ENCODE measurements at places on chromosomes 16 and 17.
A peak's percentile ranks its signal among the peaks of the same experiment; 100 is the strongest.

DNA sequence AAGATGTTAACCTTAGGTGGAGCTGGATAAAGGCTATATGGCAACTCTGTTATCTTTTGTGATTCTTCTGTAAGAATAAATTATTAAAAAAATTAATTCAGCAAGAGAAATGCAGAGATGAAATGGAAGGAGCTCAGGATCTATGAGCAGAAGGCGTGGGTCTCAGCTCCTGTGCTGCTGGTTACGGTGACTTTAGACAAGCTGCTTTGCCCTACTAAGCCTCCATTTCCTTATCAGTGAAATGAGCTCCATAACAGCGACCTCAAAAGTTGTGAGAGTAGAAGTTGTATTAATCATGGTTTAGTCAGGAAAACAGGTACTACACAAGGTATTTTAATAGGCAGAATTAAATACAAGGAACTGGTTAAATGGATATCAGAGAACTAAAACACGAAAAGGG lies 48.2 kb upstream of the FOXJ1 start:
- DNase-seq, result no peak

DNA sequence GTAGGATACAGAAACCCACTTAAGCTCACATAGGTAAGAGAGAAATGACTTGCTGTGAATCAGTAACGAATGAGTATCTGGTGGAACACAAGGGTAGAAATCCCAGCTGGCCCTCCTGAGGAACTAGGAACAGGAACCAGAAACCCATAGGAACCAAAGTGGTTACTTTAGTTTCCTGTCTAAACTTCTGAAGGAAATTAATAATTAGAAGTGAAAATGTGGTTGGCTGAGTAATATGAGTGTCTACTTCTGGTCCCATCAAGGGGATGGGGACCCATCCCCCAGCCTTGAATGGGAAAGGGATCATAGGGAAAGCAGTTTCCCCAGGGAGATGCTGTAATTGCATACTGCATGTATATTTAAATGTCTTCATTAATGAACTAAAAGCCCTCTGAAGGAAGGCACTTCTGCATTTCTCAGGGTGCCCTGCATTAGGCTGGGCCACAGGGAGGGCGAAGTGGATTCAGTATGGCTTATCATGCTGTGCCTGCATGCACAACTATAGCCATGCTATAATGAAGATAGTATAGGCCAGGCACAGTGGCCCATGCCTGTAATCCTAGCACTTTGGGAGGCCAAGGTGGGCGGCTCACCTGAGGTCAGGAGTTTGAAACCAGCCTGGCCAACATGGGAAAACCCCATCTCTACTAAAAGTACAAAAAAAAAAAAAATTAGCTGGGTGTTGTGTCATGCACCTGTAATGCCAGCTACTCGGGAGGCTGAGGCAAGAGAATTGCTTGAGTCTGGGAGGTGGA lies 45.6 kb downstream of the CYB5B start:
- DNase-seq, result no peak

DNA sequence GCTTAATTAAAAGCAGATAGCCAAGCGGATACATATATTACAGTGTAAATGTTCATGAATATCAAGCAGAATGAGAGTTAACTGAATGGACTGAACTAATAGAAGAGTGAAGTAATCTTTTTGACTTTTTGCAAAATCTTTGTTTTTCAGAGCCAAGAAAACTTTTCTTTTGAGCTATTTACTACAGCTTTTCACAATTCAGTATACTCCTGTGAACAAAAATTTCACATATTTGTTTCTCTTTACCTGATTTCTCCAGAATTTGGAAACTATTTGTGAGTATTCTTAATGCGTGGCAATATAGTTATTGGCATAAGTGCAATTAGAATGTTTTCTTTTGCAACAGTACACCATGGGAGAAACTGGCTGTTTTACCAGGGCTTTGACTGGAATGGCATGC lies 9.1 kb upstream of the DUXB start:
- peak; percentile 3 for DNase-seq

GRCh38 chr17:16048811-16049449 lies 49.3 kb downstream of the TTC19 start:
- no peak for DNase-seq

DNA sequence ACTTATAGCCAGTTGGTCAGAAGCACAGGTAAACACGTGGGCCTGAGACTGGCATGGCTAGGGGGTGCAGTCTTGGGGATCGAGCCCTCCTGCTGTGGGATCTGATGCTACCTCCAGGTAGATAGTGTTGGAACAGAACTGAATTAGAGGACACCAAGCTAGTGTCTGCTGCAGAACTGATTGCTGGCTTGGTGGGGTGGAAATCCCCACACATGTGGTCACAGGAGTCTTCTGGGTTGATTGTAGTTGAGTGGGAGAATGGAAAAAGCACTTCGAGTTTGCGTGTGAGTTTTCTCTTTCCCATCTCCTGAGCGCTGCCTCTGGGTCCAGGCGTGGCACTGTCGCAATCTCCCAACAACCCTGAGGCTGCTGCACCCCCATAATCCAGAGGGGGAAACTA lies 8.0 kb upstream of the SPATA32 start:
- no peak for DNase-seq

- DNase-seq, result no peak
Observed at GRCh38 chr16:87662254-87663204, 60.2 kb downstream of the JPH3 start.

- no peak for DNase-seq
Observed at GRCh38 chr17:83110735-83111134, 31.3 kb downstream of the METRNL start.

DNA sequence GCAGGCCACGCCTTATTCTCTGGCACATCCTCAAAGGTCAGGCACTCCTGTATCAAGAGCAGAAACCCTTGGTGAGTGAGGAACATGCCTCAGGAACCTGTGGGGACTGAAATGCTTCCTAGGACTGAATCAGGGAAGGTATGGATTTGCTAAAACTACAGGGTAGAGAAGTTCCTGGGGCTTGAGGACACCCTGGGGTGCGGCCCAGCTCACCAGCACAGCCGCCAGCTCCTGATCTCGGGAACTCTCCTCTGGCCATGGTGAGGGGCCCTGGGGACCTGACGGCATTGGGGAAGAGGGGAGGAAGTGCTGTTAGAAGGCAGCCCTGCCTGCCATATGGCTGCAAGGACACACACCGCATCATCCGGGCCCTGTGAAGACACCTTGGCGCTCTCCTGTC lies 7.5 kb downstream of the ZSCAN10 start:
- no peak for DNase-seq

GRCh38 chr17:76538281-76538931 lies 897 bp upstream of the CYGB start:
- no peak for DNase-seq

- peak; percentile 53 for DNase-seq
Observed at GRCh38 chr17:42678951-42679491, 2.2 kb upstream of the PLEKHH3 start.

DNA sequence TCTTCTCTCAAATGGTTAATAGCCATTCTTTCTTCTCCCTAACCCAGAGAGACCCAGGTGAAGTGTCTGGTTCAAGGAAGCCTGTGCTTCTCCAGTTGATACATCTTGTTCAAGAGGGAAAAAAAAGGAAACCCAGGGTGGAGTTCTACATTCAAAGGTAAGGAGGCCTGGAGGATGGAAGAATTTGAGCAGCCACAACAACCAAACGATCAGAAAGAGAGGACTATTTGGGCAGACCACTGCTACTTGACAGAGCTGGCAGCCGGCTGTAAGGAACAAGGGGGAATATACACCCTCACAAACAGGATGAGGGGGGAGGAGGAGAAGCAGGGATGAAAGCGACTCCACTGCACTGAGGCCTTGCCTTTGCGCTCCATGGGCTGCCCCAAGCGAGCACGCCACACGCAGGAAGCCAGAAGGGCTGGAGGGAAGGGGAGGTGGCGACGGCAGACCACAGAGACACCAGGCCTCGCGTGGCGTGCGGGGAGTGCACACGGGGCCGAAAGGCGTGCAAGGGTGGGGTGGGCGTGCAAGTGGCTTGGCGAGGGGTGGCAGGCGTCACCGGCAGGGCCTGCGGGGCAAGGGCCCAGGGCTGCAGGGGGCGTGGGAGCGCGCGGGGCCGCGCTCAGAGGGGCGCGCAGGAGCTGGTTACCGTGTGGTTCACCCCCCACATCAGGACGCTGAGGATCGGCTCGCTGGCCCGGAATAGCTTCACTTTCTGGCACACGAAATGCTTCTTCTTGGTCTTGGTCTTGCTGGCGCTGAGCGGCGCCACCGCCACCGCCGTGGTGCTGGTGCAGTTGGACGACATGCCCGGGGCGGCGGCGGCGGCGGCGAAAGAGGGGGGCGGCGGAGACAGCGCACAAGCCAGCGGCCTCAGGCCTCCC lies 499 bp downstream of the PIP4K2B start:
- peak; percentile 25 for DNase-seq

DNA sequence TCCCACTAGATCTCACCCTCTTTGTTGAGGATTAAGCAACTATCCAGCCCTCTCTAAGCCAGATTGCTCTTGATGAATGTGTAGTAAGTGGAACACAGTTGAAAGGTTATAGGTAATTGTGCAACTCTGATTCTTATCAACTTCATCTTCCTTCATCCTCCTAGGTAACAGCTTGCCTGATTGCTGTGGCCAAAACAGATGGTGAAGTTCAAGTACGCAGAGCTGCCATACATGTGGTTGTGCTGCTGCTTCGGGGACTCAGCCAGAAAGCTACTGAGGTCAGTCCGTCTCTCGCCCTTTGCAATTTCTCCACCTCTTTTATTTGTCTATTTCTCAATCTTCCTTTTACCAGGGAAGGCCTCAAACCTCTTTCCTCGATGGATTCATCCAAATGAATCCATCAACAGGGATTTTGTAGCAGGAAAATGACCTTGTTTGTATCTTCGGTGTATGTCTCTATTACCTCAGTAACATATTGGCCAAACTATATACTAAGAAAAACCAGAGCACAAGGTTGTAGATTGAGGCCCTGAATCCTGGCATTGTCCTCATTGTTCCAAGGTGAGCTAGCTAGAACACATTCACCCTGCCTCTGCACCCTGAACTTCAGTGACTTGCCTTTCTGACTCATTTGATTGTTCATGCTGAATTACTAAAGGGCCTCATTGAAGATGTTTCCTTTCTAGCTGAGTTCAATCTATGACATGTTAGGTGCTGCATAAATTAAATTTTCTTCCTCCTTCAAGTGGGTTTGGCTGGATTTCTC lies 65.1 kb upstream of the HAS3 start:
- peak; percentile 42 for DNase-seq

DNA sequence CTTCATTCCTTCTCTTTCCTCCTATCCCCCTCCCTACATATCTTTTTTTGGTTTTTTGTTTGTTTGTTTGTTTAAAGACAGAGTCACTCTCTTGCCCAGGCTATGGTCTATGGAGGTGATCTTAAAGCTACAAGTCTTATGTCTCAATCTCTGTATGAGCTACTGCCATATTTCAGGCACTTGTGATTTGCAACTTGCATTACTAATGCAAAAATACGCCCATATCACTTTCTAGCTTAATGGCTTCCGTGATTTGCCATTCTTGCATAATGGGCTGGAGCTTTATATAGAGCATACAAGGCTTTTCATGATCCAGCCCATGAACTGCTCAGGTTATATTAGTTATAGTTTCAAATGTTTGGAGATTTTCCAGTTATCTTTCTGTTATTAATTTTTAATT lies 7.5 kb downstream of the CFAP97D1 start:
- no peak for DNase-seq

- DNase-seq, result no peak
Observed at GRCh38 chr16:56651586-56651985, at the start of gene MT1B. Gene MT1B (plus strand): TSS chr16:56651886. CDS start chr16:56651954, 68 bp downstream.

GRCh38 chr16:25580041-25580440 lies 111.7 kb upstream of the HS3ST4 start:
- no peak for DNase-seq

DNA sequence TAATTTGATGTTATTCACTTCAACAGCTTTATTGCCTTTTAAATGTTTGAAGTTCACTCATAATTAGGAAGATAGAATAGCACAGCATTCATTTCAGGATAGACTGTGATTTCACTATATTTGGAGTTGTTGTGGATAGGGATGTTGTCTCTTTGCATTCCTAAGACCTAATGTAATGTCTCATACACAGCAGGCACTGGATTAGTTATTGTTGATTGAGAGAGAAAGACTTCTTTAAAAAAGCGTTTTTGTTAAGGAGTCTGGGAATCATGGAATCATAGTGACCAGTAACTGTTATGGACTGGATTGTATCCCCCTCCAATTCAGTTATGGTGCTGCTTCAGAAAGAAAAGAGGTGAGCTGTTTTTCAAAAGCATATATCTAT lies 122.0 kb downstream of the USP22 start:
- peak; percentile 72 for DNase-seq

DNA sequence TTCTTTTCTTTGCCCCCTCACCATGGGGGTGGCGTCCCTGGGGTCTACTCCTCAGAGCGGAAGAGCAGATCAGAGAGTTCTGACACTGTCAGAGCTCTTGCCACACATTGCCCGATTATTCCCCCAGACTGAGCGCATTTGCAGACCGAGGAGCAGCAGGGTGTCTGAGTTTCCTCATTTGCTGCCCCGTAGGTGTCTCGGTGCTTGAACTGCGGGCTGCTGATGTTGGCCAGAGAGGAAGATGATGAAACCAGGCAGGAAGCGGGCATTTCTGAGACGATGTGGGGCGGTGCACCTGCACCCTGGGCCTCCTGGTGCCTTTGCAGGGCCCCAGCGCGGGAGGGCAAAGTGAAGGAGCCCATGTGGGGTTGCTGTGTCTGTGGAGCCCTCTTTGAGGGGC lies 55.2 kb downstream of the ARSG start:
- DNase-seq, result no peak

DNA sequence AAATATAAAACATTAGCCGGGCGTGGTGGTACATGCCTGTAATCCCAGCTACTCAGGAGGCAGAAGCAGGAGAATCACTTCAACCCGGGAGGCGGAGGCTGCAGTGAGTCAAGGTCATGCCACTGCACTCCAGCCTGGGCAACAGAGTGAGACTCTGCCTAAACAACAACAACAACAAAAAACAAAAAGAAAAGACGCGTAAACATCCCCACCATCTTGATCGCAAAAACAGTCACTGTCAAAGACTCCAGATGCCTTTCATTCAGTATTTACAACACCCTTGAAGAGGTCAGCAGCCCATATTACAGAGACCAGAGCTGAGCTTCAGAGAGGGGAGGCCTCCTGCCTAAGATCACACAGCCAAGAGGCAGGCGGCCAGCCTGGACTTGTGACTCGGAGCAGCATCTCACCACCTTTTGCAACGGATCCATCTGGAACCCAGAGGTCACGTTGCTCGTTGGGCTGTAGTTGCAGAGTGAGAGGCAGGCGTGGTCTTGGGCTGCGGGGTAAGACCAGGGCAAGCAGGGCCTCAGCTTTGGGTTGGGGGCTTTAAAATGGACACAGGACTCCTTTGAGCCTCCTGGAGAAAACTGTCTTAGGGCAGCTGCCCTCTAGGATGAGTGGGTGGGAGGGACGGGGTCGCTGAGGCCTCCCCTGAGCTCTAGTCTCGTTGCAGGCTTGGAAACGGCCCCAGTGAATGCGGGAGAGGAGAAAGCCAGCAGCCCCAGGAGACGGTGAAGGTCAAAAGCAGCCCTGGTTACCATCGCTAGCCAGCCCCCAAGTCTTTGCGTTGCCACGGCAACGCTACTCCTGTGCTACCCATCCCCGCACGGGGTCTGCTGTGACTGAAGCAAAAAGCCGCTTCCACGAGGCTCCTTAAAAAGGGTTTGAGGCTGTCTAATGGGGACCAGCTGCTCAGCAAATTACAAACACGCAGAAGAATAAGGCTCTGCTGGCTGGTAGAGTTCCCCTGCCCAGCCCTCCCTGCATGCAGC lies 26.1 kb downstream of the LGALS3BP start:
- DNase-seq, result peak; percentile 33
